ENCODE measurements at places on chromosomes 5 and 9.

DNA sequence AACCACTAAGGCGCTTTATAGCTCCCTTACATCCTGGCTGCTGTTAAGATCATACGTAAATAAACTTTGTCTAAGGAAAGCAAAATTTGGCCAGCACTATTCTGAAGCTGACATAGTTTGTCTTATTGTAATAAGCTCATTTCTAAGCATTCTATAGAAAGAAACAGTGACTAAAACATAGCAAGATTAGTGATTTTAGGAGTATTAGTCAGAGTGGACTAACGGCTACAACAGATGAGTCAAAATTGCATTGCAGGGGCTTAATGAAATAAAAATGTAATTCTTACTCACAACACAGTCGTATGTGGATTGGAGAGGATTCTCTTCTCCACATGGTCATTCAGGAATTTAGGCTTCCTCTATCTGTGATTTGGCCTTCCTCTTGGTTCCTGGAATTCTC lies 347.6 kb downstream of the GADD45G start:
- no peak for DNase-seq

DNA sequence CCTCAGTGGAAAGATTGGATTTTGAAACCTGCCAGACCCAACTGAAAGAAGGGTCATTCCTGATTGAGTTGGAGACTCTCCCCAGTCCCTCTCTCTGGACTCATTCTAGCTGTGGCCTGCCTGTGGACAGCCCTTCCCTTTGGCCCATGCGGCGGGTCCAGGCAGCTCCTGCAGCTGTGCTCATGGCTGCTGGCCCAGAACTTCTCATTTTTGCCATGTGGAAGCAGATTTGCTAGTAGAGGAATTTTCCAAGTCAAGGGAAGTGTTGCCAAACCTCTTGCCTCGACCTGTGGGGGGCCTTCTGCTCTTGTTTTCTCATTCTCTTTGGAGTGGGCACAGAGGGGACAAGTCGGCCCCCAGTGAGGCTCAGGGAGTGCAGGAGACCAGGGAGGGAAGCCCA lies 89.2 kb downstream of the ANKRD33B start:
- no peak for DNase-seq

GRCh38 chr5:41649659-41650058 lies 139.3 kb upstream of the PLCXD3 start:
- no peak for DNase-seq

GRCh38 chr5:65873181-65873750 lies 53.1 kb upstream of the ERBIN start:
- no peak for DNase-seq

DNA sequence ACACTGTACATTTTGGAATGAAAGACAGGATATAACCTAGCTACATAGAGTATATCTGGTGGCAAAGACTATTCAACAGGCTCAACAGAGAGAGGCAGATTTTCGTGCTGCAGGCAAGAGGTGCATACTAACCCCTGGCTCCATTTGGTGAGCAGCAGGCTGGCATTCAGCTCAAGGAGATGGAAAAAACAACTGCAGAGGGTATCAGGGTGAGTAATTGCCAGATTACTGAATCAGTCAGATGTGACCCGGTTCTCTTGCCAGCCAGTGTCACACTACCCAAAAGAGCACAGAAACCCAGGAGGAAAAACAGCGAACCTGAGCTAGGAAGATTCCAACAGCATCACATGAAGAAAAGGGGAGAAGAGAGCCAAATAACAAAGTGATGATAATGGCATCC lies 130.4 kb upstream of the PRLR start:
- no peak for DNase-seq

Measured in stimulated activated CD8-positive, alpha-beta memory T cell treated with anti-CD3 and anti-CD28 coated beads, Interleukin-7, amount 100 ng/mL, for 1 hour (primary cell).